ENCODE measurements at places on chromosomes 6 and 20. TPM values are rescaled to one million over a fixed set of nuclear protein-coding genes. Genes with fewer than 3 reads are reported as not detected.
A peak's percentile ranks its signal among the peaks of the same experiment; 100 is the strongest.

DNA sequence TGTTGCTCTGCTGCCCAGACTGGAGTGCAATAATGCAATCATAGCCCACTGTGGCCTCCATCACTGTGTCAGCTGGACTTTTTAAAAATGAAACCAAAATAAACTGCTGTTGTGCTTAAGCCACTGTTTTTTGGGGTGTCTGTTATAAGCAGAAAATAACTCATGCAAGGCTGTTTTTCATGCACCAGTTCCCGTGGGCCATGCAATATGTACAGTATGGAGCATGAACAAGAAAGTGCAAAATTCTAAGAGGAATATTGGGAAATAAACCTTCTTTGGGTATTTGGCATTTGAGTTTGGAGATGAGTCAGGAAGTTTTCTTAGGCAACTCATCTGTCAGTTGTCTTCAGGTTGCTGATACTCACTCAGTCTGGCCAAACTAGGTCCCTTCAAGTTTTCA lies 14.9 kb upstream of the ZFAND3 start:
- no peak for DNase-seq

GRCh38 chr20:56582542-56582941 lies 46.6 kb upstream of the TFAP2C start:
- no peak for DNase-seq

DNA sequence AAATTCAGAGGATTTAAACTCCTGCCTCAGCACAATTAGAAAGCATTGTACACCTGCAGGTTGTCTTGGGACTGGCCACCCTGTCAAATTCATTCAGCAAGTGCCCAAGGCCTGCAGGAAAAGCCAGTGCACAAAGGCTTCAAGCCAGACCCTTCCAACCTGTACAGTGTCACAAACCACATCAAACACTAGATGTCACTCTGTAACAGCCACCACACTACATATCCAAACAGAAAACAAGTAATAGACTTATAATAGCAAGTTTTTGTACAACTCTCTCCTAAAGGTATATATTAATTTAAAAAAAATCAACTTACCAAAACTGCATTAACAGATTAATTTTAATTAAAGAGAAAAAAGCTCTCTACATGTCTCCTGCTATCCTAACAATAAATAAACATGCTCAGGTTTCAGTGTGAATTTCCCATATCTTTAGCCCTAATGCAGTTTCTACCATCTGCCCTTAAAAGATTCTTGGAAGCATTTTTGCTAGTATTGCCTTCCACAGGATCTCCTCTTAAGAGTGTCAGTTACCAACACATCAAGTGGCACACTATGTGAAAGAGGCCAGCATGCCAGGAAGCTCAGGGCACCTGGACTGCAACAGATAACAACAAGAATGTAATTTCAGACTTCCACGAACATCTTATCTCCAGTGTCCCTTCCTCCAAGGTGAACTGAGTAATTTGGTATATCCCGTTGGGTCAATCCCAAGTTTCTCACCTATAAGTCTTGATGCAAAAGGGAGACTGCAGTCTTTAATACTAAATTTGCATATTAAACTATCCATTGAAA lies 47.5 kb downstream of the RALGAPA2 start:
- DNase-seq: peak; percentile 22

DNA sequence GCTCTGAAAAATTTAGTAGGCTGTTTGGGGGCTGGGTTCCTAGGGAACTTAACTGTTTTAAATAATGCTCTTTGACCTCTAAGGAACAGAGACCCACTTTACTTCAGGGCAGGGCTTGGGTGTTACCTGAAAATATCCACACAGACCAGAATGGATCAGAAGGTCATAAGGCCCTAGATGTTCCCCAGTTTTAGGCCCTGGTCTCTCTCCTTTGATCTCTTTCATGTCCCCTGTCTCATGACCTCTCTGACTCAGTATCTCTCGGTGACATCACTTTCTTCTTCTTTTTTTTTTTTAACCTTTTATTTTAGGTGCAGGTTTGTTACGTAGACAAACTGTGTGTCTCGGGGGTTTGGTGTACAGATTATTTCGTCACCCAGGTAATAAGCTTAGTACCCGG lies 272.1 kb upstream of the SGK1 start:
- DNase-seq: no peak

- no peak for DNase-seq
Observed at GRCh38 chr6:23454080-23454976, 671.7 kb upstream of the NRSN1 start.

RBBP8NL gene
- 1.5 TPM for polyA plus RNA-seq

GRCh38 chr6:112781241-112781640 lies 434.1 kb downstream of the RFPL4B start:
- DNase-seq: no peak

DNA sequence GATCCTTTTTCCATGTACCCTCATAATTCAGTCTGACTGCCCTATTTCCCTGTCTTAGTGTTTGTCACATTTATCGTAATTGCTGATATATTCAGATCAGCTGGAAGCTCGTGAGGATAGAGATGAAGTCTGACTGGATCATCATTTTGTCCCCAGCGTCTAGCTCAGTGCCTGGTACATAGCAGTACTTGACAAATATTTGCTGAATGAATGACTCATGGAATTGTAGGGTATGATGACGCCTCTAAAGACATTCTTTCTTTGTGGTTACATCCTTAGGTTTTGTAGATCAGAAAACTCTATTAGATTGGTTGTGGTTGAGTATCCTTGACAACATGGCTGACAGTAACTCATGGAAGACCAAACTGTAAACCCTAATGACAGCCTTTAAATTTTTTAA lies 68.9 kb downstream of the MTHFD1L start:
- no peak for DNase-seq

- no peak for DNase-seq
Observed at GRCh38 chr20:25198663-25199383, 3.3 kb downstream of the ENTPD6 start.

DNA sequence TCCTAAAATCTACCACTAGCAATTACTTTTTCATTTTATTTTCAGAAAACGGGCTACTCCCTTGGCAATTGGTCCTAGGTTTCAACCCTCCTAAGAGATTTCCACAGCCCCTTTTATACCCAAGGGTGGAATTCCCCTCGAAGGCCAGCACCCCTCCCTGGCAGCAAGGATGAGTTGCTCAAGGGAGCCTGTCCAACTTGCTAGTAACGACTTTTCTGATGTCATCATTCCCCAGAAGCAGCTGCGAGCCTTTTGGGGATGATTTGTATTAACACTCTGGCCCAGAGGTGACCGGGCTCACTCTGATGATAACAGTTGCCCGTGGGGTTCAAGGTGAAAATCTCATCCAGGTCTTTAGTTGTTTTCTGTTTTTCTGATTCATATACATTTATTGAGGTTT lies 30.7 kb upstream of the NAA20 start:
- no peak for DNase-seq

RAD21L1 gene
- not detected for polyA plus RNA-seq

GRCh38 chr6:106126482-106126881 lies 40.3 kb downstream of the PRDM1 start:
- DNase-seq: no peak

DNA sequence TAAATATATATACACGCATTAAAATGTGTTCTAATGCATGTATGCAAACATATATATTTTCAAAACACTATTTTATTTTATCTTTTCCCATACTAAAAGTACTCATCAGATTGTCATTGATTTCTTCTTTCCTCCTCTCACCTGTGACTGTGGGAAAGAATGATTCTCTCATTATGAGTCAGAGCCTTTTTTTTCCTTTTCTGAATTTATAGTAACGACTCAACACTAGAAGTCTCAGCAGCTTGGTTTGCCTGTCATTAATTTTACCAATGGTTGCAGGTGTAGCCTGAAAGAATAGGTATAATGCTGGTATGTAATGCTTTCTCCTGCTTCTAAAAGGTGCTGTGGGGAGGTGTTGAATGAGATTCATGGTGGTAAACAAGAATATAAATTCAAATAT lies 328.7 kb downstream of the UTRN start:
- no peak for DNase-seq

DNA sequence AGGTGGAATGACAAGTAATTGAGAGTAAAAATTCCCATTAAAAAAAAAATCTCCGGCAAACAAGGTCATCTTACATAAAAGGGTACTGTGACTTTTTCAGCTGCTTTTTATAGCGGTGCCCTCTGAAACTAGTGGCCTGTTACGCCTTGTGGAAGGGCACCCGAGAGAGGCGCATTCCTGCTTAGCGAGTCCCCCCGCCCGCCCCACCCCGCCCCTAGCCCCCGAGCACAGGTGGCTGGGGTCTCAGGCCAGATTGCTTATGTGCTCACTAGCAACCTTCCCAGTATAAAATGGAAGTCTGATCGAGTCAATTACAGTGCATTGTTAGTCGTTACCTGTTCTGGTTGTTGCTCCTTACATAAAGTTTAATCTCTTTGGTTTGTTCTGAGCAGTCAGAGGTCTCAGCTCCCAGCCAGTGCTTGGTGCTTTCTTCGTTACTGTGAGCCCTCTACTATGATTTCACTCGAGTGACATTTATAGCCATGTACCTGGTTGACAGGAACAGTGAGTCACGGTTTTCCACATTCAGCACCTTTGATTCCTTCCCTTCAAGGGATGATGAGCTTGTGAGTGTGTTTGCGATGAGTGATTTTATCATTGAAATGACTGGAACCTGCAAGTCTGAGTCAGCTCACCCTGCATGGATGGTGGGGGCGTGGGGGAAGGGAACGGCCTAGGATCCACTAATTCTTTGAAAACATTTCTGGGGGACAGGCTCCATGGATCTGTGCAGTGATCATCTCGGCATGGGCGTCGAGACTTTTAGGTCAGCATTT lies 47.6 kb downstream of the ZDHHC14 start:
- no peak for DNase-seq

- DNase-seq: no peak
Observed at GRCh38 chr20:47973519-47974233, 188.4 kb upstream of the SULF2 start.

DNA sequence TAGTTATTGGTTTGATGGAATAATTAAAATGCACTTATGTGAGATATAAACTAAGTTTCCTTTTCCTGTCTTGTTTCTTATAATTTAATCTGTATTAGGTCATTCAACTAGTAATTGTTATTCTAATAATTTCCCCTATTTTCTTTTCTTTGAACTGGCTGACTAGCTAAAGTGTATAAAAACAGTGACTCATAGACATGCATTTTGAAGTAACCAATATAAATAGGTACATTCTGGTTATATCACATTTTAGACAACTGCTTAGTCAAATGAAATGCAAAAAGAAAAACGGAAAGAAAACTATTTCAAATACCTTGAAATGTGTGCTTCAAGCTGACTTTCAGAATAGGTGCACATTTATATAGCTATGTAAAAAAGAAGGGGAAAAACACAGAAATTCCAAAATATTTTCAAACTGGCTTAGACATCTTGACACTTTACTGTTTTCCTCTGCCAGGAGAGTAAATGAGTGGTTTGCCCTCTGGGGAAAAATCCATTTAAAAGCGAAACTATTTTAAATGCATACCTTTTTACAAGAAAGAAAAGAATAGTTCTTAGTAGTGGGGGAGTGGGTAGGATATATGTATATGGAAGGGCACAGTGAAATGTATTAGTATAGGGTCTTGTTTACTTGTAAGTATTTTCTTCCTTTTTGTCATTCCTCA lies 28.3 kb downstream of the KCNQ5 start:
- no peak for DNase-seq

GRCh38 chr20:6919792-6920468 lies 152.4 kb downstream of the BMP2 start:
- DNase-seq: no peak

TMEM30A gene
- 142 TPM for polyA plus RNA-seq

DNA sequence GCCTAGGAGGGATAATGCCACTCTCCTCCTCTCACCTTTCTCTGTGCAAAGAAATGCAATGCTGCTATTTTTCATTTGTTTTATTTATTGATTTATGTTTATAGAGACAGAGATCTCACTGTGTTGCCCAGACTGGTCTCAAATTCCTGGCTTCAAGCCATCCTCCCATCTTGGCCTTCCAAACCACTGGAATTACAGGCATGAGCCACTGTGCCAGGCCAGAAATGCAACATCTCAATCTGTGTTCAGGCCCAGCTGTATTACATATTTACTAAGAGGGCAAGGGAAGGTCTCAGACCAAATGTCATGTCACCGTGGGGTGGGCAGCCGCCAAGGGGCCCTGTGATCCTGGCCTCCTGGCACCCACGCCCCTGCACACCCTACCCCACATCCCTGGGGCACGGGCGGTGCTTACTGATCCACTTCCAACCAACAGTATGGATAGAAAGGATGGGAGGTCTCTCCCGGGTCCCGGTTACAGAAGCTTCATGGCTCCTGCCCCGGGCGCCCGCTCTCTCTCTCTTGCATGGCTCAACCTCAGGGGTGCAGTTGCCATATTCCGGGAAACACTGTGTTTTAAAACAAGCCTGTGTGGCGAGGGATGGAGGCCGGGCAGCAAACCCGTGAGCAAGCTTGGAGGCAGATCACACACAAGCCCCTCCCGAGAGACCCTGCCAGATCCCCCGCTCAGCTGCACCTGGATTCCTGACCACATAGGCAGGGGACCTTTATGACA lies 111.8 kb downstream of the AGPAT4 start:
- DNase-seq: no peak

PPP1R16B gene
- 6.5 TPM for polyA plus RNA-seq

DNA sequence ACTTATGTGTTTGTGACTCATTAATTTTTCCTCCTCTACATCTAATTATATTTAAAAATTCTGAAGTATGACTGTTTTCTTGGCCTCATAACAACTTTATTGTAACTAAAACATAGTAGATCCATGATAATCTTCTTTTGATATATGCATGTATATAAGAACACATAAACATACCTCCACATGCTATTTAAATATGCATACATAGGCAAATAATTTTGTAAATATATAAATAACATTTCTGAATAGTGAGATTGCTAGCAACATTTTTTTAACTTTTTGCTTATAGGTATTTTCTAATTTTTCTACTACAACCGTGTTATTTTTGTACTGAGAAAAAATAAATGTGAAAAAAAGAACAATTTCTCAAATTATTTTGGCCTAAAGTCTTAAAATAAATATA lies 627.6 kb downstream of the HTR1B start:
- no peak for DNase-seq

NKX2-2 gene
- not detected for polyA plus RNA-seq

DNA sequence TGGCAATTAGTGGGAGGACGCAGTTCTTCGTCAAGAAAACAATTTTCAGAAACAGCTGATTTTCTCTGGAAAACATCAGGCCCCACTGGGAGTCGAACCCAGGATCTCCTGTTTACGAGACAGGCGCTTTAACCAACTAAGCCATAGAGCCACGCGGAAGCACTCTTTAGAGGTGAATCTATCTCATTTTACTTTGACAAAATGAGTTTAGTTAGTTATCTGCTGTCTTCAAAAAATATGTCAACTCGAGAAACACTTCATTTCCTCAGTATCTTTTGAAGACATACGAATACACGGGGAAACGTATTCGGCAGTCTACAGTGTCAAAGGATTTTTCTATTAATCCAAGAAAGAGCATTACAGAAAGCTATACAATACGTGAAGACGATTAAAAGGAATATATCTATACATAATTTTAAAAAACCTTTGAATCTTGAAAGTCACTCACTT lies 26.7 kb downstream of the GPX6 start:
- DNase-seq: no peak

Measured in left renal pelvis (tissue), 4 donors.